ENCODE measurements at places on chromosomes 1 and 21.

DNA sequence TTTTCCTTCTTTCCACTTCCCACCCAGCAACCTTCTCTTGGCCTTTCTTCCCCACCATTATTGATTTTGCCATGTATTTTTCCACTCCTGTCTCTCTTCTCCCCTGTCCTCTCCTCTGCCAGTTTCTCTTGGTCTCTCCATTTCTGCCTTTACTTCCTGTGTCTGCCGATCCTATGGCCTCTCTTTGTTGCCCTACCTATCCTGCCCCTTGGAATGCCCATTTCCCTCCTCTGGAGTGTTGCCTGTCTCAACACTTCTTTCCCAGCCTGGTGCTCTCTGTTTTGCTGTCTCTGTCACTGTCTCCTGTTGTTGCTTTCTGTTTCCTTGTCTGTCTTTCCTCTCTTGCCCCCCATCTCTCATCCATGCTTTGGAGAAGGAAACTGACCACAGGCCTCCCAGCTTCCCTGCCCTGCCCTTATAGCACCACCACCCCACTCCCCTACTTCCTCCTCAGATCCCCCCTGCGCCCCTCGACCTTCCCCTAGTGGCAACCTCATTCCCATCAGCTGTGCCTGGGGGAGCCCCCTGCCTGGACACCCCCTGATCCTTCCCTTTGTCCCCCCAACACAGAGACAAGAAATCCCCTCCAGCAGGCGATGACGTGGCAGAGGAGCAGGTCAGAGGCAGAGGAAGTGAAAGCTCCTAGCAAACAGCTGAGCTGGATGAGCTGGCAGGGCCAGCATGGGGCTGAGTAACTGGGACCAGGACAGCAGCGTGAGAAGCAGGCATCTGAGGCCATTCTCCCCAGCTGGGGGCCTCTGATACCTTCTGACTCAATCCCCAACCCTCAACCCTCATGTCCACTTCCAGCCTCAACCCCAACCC is 6.6 kb upstream of the ETV3L start:
- DNase-seq: peak; percentile 99

DNA sequence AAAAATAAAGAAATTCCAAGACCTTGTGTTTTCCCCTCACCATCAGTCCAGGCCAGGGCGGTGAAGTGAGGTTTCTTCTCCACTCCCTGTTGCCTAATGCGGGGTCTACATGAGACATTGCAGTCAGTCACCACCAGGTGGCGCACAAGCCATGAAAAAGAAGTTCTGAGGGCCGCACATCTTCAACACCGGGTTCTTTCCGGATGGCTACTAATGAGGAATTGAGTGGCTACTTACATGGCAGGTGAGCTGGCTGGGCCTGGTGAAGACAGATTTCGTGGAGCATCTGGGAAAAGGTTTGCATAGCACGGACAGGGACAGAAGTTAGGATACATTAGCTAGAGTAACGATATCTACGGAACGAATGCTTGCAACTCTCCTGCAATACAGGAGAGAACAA is 15.8 kb upstream of the S100A11 start:
- peak; percentile 66 for DNase-seq

DNA sequence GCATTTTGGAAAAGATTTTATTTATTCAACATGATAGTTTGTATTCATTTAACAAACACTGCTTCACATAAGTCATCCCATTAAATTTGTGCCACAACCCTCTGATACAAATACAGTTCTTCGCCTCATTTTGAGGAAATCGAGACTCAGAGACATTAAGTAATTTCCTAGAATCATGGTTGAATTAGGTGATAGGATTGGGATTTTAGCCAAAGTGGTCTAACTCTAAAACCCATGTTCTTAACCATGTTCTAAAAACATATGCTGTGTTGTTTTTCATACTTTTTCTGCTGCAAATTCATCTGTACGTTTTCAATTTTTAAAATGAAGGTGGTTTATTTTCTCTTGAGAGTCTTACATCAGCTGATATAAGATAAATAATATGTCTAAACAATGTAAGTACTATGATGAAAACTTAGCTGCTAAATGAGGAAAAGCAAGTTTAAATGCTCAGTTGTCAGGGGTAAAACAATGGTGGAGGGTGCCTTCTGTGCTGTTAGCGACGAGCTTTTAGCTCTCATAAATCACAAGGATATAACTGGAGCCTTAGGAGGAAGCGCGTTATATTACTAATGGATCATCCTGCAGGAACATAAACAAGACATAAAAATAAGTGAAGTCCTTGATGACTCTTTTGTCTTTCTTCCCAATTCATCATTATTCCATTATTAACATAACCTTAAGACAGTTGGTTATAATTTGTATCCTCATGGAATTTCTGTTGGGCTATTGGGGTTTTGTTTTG is 97.7 kb downstream of the CACHD1 start:
- no peak for DNase-seq

DNA sequence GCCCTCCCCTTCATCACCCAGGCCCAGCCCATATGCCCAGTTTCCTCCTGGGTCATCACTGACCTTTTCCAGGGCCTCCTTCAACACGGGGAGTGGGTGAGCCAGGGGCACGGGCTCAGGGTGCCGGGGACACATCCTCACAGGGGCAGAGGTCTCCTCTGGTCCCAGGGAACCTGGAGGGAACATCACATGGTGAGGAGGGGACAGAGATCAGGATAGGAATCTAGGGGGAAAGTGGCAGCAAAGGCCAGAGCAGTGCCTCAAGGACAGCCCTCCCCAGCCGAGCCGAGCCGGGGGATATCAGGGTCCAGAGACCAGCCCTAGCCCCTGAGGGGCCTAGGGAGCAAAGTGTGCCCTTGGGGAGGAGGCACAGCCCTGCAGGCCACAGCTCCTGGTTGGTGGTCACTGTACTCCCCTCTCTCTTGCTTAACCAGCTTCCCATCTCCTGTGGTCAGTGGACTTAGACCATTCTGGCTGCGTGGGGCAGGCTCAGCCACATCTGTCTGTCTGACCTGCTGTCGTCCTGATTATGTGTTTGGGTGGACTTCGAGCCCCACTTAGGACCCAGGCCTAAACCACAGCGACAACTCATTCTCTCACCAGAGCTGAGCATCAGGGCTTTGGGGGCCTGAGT is 9.5 kb downstream of the LACTBL1 start:
- DNase-seq: peak; percentile 81

GRCh38 chr1:63294803-63295594 is 27.4 kb upstream of the FOXD3 start:
- DNase-seq: no peak

GRCh38 chr1:86247597-86248279 is 91.2 kb upstream of the COL24A1 start:
- no peak for DNase-seq

- peak; percentile 9 for DNase-seq
These were observed 12.1 kb upstream of the MIIP start for GRCh38 chr1:12007204-12007603.

- DNase-seq: peak; percentile 75
These were observed 43.2 kb downstream of the KIF26B start for GRCh38 chr1:245197911-245198379.

GRCh38 chr1:206575165-206575893 is 36.9 kb downstream of the EIF2D start:
- DNase-seq: no peak

DNA sequence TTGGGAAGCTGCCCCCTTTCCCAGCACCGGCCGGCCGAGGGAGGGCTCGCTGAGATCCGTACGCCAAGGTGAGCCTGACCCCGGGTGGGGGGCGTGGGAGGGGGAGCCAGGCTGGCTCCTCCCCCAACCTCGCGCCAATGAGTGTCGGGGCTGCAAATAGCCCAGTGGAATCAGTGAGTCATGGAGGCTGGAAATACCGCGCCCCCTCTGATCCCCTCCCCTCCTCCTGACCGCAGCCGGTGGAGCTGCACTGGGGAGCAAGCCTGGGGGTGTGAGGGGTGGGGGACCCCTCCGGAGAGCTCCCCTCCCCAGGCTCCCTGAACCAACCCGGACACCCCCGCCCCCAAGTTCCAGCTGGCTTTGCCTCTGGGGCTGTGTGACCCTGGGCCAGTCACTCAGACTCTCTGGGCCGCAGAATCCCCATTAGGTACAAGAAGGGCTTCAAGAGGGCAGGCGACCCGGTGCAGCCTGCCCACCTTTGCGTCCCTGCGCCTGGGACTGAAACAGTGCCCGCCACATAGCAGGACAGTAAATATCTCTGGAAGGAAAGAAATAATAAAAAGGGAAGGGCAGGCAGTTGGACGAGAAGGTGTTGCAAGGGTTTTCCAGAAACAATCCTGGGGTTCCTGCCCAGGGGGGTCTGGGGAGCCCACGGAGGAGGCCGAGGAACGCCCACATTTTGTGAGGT is 4.5 kb downstream of the HSPB7 start:
- DNase-seq: peak; percentile 98

GRCh38 chr1:201774224-201774982 is 54.6 kb upstream of the IPO9 start:
- no peak for DNase-seq

- DNase-seq: no peak
These were observed 33.7 kb downstream of the PLPP3 start for GRCh38 chr1:56545711-56546110.

- DNase-seq: no peak
These were observed 497.2 kb upstream of the PKN2 start for GRCh38 chr1:88186911-88187310.

DNA sequence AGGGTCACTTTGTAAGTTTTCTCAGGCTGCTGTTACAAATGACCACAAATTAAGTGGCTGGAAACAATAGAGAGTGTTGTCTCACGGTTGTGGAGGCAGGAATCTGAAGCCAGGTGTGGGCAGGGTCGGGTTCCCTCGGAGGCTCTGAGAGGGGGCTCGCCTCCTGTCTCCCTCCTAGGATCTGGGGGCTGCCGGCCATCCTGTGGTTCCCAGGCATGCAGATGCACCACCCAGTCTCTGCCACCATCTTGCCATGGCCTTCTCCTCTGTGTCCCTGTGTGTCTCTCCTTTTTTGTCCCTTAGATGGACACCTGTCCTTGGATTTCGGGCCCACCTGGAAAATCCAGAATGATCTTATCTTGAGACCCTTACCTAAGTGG is 4.8 kb downstream of the TP73 start:
- no peak for DNase-seq

- DNase-seq: peak; percentile 21
These were observed 119.7 kb downstream of the PPIAL4G start for GRCh38 chr1:148363439-148363810.

DNA sequence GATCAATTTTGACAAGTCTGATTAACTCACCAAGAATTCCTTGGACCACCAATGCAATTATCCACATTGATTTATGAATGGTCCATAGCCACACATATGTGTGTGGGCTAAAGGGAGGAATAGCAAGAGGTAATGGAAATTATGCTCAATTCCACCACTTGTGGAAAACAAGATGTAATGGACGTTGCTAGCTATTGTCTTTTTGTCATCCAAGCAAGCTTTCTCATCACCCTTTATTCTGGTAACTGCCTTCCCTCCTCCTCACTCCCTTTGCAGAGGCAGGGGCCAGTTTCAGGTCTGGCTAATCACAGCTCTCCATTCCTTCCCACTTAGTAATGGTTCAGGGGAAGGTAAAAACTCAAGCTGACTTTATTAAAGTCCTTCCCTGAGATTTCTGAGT is 24.7 kb upstream of the RAB3GAP2 start:
- no peak for DNase-seq

DNA sequence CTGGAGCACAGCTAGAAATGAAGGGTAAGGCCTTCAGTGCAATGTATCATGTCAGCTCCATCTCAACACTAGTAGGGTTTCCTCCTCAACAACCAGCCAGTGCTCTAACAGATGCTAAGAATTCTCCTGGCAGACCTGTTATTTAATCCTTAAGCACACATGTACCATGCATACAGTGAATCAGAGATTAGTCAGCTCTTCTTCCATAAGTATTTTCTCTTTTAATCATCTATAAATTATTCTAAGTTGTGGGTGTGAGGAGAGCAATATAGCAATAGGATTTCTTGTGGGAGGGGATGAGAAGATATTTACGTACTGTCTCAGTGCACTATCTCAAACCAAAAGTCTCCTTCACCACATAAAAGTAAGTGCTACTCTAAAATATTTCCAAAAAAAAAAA is 95.3 kb downstream of the COP1 start:
- peak; percentile 52 for DNase-seq

DNA sequence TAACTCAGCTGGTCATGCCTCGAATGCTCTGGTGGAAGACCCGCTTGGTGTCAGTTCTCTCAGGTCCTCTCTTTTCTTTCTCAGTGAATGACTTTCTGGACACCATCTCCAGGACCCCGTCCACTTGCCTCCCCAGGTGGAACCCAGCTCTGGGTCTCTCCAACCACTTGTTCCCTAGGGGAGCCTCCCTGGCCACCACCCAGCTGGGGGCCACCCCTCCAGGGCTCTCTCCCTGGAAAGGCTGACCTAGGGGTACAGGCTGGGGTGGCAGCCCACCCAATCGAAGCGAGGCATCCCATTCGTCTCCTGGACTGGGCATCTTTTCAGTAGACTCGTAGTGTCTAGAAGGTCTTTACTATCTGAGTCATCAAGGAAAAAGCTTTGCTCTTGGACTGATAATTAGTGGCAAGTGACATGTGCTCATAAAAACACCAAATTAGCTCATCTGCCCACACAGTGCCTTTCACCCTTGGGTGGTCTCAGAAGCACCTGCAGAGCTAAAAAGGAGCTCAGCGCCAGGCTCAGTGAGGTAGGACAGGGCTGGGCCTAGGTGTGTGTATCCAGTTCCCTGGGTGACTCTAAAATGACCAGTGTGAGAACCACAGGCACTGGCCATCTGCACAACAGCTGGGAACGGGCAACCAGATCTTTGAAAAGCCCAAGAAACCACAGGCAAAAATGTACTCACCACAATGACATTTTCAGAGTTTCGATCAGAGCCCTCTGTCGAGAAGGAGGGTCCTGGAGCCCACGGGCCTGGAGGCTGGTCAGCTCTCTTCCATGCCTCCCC is 2.4 kb upstream of the PDXK start:
- DNase-seq: peak; percentile 66

GRCh38 chr1:183180634-183181056 is 5.4 kb upstream of the LAMC2 start:
- DNase-seq: peak; percentile 93

DNA sequence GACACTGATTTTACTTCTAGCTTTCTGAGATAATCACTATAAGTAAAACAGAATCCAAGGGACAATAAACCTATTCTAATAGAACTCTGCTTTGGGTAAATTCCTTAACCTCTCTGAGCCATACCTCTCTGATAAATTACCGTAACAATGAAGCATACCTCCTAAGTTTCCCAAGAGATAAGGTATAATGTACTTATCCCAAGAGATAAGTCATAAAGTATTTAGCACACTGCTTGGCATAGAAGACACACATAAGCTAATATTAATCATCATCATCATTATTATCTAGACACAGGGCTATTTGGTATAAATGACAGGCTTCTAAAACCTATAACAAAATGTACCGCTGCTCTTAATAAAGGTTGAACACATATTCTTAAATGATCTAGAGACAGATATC is 16.2 kb downstream of the SSX2IP start:
- no peak for DNase-seq

- no peak for DNase-seq
These were observed 21.7 kb downstream of the XCL1 start for GRCh38 chr1:168598125-168598524.
